ENCODE measurements at places on chromosomes 3 and 15.

- no peak for DNase-seq
Observed at GRCh38 chr3:106616556-106616955, 747.7 kb upstream of the CBLB start.

DNA sequence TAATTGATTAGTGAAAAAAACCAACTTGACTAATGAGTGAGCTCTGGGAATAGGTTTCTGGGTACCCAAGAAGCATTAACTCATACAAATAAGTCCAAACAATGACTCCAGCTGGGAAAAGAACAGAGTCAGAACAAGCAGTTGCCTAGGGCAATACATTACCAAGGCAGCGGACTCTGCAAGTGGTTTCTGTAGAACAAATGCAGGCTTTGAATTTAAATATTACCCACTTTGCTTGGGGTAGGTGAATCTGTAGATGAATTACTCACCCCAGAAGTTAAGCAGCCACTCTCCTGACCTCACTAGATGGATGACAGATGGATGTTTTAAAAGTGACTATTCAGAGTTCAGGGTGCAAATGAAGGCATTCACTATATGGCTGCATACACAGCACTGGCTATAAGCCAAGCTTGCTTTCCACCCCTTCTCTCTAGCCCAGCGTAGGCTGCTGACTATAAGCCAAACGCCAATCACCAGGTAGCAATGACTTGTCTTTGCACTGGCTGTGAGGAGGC, 73.1 kb upstream of the BHLHE40 start:
- no peak for DNase-seq

GRCh38 chr15:62142736-62143135, 22.3 kb downstream of the C2CD4B start:
- no peak for DNase-seq

- DNase-seq, result no peak
Observed at GRCh38 chr3:24802614-24803013, 308.0 kb upstream of the THRB start.

DNA sequence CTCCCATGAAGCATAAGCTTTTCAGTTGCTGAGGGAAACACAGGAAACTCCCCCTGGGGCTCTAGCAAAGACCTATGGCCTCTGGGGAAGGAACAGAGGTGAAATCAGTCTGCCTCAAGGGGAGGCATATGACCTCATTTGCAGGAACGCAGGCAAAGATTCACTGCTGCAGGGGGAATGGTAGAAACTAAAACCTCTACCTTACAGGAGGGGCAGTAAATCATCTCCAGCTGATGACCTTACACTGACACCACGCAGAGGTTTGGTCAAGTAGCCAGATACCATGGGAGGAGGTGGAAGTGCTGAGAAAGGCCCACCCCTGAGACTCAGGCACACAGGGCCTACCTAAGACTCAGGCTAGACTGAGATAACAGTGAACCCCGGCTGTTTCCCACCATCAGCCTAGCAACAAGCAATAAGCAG, 81.1 kb downstream of the RAD18 start:
- DNase-seq, result peak; percentile 21

GRCh38 chr3:61535826-61536225, 25.5 kb upstream of the PTPRG start:
- DNase-seq, result no peak

DNA sequence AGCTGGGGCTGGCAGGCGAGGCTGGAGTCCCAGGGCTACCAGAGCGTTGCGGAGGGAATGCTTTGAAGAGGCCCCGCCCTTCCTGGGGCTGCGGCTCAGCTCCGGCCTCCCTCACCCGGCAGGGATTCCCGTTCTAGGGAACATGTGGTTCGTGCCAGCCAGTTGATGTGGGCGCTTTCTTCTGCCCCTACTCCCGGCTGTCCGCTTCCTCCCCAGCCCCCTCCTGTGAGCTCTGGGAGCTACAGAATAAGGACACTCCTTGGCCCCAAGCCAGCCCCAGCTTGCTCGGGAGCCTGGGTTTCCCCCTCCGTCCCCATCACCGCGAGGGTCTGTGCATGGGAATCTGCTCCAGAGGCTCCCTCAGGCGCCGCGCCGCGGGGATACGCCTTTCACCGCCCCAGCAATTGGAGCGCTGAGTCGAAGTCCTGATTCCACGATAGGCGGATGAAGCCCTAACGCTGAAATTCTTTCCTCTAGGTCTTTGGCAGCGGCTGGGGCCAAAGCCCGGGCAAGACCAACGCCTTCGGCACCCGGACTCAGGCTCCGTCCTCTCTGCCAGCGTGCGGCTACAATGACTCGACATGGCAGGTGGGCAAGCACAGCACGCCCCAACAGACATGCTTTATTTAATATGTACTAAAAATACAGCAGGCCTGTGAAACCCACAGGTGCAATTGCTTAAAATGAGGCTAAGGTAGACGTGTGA, 69.5 kb downstream of the KLF15 start:
- no peak for DNase-seq

DNA sequence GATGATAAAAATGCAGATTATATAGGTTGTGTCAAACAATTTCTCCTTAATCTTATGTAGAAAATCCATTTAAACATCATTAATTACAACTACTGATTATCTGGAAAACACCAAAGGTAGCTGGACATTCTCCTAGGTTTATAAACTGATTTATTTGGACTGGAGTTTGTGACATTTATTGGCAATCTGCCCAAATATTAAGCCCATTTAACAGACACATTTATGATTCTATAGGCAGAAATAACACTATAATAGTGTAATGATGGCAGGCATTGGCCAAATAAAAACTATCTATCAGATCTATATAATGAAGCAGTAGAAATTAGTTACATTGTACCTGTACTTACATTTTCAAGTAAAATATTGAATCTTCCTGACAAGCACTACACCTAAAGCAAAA, 117.8 kb downstream of the TFDP2 start:
- no peak for DNase-seq

GRCh38 chr3:73746623-73747022, 121.9 kb upstream of the PDZRN3 start:
- no peak for DNase-seq

DNA sequence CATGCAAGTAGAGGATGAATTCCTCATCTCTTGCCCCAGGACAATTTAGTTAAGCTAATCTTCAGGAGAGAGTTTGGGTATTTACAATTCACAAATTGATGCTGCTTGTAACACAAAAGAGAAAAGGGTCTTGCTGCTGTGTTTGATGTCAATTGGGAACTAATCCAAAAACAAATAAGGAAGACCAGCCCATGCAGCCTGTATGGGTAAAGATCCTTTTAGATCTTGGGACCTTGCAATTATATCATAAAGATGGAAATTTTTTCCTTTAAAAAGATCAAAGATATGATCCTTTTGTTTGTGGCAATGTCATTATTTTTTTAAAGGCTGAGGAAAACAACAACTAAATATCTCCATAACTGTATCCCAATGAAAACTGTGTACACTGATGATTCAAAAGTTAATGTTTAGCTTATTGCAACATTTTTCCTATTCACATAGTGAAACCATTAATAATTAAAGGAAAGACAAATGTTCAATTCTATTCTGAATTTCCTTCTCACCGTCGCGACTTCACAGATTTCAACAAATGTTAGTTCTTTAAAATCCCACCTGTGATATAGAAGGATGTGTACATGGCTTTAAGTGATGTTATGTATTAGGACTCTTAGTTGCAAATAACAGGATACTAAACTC, 40.2 kb downstream of the TMEM212 start:
- no peak for DNase-seq

DNA sequence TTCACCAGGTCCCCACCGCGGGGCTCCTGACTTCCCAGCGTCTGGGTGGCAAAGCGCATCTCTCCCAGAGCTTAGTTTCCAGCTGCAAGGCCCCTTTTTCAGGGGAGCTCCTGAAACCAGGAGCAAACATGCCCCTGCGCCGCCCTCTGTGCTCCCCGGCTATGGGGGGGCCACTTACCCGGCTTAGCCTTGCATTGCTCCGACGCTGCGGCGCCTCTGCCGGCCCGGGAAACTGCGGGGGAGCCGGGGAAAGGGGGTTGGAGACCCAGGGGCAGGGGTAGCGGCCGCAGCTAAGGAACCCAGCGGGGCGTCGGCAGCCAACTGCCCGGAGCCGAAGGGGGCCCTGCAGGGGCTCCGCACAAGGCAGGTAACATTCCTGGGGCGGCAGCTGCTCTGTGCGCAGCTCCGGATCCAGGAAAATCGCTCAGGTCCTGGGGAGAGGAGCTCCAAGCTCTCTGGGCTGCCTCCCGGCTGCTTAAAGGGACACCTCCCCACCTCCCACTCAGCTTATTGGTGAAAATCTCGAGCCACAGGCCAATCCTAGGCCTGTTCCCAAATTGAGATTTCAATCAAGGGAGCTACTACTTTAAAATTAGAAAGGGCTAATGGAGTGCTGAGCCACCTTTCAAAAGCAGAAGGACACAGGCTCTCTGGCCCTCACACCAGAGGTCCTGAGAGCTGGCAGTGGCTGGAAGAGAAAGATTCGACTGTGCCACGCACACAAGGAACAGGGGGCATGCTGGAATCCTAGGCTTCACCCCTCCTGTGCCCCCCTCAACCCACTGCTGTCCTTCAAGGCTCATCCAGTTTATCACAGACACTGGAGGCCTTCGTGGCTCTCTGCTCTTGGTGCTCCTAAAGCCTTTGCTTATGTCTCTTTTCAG, 42.7 kb upstream of the PRICKLE2 start:
- no peak for DNase-seq

DNA sequence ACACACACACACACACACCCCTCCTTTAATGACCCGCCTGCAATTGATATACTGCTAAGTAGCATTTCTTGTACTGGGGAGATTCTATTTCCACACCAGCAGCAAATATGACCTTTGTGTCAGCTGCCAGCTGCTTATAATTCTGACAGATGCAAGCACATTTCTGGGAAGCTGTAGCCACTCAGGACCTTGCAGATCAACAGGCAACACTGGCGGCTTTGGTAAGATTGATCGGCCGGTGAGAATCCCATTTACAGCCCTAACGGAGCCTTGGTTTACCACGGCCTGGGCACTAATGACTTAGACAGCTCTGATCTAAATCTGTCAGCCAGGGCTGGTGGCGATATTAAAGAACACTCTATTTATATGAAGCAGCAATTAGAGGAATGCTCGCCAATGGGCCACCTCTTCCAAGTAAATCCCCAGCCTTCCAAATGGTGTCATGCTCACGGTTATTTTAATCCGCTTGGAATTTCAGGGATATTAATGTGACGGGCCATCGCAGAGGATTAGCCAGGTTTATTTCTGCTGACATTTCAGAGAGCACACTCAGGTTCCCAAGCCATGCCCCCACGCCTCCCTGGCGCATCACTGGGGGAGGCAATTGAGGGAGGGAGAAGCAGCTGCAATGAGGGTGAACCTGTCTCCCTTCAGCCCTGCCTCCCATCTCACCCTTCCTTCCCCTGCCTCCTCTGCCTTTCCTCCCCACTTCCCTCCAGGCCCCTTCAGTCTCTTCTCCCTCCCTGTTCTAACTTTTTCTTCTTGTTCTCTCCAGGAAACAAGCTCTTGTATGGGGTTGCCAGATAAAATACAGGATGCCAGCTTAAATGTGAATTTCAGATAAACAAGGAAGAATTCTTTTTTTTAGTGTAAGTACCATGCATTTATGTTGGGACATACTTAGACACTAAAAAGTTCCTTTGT, 287.0 kb downstream of the TLE3 start:
- DNase-seq, result no peak

GRCh38 chr3:185727873-185728272, 97.0 kb downstream of the IGF2BP2 start:
- DNase-seq, result no peak
